ENCODE measurements at places on chromosomes 6 and 20.

DNA sequence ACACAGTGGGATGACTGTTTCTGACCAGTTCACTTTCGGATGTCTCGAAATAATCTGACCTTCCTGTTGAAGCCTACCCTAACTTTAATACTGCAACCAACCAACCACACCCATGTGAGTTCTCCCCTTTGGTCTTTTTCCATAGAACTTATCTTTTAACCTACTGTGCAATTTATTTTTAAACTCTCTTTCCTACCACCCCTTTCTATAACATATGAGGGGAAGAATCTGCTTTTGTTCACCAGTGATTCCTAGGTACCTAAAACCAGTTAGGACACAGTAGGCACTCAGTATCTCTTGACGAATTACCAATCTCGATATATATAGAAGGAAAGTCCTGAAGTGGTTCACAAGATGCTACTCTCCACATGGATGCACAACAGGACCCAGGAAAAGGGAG, 7.0 kb downstream of the COX7A2 start:
- DNase-seq = no peak

DNA sequence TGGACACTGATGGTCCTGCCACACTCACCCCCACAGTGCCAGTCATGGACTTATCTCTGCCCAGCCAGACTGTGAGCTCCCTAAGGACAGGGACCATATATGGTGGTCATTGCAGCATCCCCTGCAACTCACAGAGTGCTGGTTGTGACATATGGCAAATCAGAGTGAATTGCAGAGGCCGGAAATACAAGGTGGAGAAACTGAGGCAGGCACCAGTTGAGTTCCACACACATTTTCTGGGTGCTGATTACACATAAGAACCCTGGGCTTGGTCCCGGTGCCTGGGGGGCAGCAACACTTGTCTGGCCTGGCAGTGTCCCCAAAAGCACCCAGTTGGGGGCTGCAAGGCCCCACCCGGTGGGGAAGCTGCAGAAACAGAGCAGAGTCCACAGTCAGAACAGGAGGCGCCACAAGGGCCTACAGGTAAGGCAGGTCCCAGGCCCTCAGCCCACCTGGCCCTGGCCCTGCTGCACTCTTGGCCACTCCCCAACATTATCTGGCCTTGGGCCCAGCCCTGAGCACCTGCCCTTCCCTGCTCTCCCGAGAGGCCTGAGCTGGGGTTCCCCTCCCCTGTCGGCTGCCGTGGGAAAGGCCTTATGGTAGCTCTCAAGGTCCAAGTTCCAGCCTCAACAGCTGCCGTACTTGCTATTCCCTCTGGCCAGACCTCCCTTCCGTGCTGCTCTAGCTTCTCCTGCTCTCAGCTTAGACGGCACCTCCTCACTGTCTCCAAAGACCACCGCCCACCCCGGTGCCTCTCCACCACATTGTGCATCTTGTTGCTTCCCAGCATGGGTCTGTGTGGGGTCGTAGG, 140.8 kb upstream of the PTPN1 start:
- no peak for DNase-seq

GRCh38 chr6:148835920-148836441, 89.2 kb downstream of the UST start:
- no peak for DNase-seq

GRCh38 chr20:63574829-63575743, 1.0 kb upstream of the HELZ2 start:
- DNase-seq = no peak

GRCh38 chr6:73088138-73088813, 137.0 kb downstream of the KHDC1L start:
- DNase-seq = no peak

GRCh38 chr20:48695255-48695654, 132.5 kb downstream of the PREX1 start:
- DNase-seq = no peak

- no peak for DNase-seq
Measured at GRCh38 chr6:133971861-133972260, 18.8 kb downstream of the TBPL1 start.

GRCh38 chr20:16195671-16196070, 377.6 kb downstream of the KIF16B start:
- DNase-seq = no peak

- DNase-seq = no peak
Measured at GRCh38 chr6:148435386-148435785, 92.7 kb downstream of the SASH1 start.

- no peak for DNase-seq
Measured at GRCh38 chr6:145733207-145733606, 2.1 kb downstream of the EPM2A start.

DNA sequence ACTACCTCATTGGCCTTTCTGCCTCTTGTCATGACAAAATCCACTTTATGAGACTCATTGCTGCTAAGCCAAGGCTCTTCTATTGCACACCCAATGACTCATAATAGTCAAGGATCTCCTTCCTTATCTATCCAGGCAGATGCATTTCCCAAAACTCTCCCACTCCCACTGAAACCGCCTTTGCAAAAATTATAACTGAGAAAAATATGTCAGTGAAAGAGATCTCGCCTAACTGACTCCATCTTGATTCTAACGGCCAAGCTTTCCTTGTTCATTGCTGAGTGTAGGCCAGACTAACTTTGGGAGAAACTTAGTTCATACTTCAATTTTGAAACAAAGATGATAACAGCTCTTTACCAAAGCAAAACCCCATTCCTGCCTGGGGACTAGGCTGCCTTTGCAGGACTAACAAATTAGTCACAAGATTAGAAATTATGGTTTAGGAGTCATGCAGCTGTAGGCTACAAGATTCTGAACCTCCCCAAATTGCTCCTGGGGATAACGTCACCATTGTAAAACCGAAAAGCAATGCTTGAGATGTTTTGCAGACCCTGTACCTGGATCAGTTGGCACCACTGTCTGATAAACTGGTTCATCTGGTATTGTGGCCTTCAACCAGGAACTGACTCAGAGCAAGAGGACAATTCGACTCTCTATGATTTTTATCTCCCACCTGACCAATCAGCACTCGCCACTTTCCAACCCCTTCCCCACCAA, 47.1 kb downstream of the HAO1 start:
- DNase-seq = no peak

DNA sequence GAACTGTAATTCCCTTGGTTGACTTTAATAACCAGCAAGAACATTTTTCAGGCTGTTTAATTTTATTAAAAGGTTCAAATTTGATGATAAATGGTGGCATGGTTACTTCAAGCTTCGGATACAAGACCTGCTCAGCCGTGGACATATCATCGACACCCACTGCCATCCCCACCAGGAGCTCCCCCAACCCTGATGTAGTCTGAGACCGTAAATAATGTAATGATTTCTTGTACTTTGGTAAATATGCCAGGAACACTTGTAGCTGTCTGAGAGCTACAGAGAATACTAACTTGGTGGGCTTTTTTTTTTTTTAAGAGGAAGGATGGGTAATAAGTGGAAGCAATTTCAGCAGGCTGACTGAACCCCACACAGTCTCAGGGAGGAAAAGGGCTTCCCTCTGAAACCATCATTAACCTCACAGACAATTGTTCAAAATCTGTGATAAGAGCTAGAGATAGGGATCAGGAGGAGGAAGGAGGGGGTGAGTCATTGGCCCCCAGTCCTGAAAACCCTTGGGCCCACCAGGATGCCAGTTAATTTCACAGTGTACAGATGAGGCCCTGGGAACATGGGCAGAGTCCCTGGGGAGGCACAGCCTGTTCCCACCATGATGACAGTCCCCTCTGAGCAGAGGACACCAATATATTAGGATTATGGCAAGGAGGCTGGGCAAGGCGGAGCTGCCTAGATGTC, 56.0 kb downstream of the APCDD1L start:
- no peak for DNase-seq

DNA sequence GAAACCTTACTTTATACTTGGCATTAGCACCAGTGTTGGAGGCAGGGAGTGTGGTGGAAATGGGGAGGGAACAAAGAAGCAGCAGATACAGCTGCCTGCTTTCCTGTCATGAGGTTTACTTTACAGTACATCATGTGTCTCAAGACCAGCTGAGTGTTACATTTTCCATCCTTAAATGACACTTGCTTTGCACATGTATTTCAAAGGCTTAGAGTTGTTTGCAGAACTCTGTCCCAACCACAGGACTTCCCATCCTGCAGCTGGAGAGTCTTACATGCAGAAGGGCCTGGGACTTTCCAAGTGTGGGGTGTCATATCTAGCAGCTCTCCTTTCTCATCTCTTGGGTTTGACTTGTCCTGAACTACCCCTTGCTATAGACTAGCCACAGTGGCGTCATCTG, 395.9 kb downstream of the DHX35 start:
- no peak for DNase-seq
